ENCODE measurements at places on chromosomes 3 and 15.
A peak's percentile ranks its signal among the peaks of the same experiment; 100 is the strongest.

- no peak for DNase-seq
Measured at GRCh38 chr3:170323331-170323730, 34.2 kb upstream of the SKIL start.

- peak; percentile 45 for DNase-seq
Measured at GRCh38 chr15:70604666-70605315, 158.6 kb downstream of the UACA start.

GRCh38 chr3:126261037-126261436, 80.7 kb upstream of the ALDH1L1 start:
- DNase-seq = no peak

GRCh38 chr3:108899530-108899929, 54.1 kb downstream of the GUCA1C start:
- no peak for DNase-seq

DNA sequence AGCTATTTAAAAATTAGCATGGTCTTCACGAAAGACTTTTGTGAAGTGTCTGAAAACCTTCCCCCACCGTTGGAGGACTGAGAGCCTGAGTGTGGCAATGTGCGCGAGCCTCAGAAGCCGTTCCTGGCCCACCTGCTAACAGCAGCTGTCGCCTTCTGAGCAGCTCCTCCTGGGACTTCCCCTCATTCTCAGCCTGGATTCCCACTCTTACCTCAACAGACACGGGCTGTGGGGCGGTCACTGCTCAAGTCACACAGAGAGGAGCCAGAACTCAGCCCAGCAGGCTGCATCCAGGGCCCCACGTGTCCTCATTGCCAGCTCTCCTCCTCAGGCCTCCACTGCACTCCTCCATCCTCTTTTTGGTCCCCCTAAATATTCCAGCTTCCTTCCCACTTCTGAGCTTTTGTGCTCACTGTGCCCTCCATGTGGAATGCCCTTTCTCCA, 7.8 kb downstream of the DNASE1L3 start:
- DNase-seq = no peak

GRCh38 chr3:36944641-36945270, at the start of gene TRANK1:
TSS of gene TRANK1 (minus strand) at chr3:36945054. CDS start at chr3:36944809, 245 bp downstream.
- no peak for DNase-seq

- no peak for DNase-seq
Measured at GRCh38 chr3:31833391-31834190, 147.5 kb downstream of the OSBPL10 start.

DNA sequence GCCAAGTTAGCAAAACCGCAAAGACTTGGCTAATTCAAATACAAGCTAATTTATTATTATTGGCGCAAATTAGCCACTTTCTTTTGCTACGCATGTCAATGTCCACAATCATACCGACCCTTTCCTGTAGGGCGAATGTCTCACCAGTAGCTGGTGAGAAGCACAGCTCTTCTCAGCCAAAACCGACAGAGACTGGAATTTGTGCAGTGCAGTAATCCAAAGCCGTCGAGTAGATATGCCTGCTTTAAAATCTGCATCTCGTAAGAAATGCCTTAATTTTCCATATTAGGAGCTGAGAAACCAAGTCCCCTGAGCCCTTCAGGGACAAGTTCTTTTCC, 614 bp upstream of the MINDY2 start:
- DNase-seq = peak; percentile 84

DNA sequence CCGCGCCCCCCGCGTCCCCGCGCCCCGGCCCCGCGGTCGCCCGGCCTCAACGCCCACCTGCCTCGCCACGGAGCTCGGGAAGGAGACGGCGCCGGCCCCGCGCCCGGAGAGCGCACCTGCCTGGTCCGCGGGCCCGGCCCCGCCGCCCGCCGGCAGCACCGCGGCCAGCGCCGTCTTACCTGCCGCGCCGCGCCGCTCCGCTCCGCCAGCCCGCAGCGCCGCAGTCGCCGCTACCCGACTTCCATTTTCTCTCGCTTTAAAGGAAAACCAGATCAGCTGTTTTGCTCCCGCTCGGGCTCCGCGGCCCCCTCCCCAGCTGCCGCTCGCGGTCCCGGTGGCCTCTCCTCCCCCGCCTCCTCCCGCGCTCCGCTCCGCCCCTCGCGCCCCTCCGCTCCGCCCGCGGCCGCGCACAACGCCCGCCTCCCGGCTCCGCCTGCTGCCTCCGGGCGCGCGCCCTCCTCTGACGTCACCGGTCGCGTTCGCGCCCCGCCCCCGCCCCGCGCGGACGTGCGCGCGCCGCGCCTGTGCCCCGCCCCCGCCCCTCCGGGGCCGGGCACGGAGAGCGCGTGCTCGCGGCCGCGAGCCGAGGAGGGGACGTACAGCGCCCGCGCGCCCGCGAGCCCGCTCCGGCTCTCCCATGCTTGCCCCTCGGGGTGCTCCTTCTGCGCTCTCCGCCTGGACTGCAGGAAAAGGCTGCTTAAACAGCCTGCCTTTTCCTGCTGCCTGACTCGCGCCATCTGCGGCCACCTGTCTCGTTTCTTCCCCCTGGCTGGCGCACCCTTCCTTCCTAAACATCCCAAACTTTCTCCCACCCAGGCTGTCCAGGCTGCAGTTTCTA, 159.8 kb upstream of the CHRNA7 start:
- DNase-seq = peak; percentile 74

- DNase-seq = no peak
Measured at GRCh38 chr15:93861413-93861812, 369.9 kb upstream of the MCTP2 start.
